ENCODE measurements at places on chromosomes 2 and 18.

GRCh38 chr2:25368660-25369059 is 26.9 kb upstream of the DNMT3A start:
- no peak for DNase-seq

GRCh38 chr2:240972636-240973521 is 25.5 kb upstream of the SNED1 start:
- no peak for DNase-seq

DNA sequence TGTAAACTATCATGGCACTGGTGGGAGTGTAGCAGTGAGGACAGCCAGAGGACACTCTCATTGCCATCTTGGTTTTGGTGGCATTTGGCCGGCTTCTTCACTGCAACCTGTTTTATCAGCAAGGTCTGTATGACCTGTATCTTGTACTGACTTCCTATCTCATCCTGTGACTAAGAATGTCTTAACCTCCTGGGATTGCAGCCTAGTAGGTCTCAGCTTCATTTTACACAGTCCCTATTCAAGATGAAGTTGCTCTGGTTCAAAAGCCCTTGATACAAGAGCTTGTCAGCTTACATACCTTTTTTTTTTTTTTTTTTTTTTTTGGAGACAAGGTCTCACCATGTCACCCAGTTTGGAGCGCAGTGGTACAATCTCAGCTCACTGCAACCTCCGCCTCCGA is 110.9 kb downstream of the METTL8 start:
- DNase-seq: no peak

GRCh38 chr2:45643543-45644542 is 7.6 kb upstream of the PRKCE start:
- peak; percentile 48 for DNase-seq

DNA sequence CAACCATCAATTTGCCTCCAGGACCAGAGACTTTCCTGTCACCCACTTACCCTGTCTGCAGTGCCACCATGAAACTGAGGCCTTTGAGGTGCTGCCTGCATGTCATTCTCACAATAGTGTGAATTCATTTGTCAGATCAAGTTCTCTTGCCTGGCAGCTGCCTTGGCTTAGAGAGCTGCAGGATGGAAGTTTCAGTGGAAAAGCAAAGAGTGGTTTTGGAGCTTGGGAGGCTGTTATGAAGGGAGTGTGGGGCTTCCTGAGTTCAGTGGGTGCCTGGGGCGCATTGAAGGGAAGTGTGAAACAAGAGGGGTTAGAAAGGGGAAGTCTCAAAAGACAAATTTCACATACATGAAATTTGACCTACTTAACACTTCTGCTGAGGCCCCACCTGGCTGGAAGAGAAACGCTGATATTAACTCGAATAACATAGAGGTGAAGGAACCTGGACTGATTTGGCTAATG is 7.9 kb upstream of the LBH start:
- DNase-seq: peak; percentile 63

GRCh38 chr2:149098701-149099100 is 60.2 kb downstream of the LYPD6B start:
- DNase-seq: no peak

- DNase-seq: no peak
These were observed 61.1 kb downstream of the MEIS1 start for GRCh38 chr2:66495788-66496640.

GRCh38 chr2:44084850-44085249 is 83.8 kb upstream of the PPM1B start:
- DNase-seq: no peak

DNA sequence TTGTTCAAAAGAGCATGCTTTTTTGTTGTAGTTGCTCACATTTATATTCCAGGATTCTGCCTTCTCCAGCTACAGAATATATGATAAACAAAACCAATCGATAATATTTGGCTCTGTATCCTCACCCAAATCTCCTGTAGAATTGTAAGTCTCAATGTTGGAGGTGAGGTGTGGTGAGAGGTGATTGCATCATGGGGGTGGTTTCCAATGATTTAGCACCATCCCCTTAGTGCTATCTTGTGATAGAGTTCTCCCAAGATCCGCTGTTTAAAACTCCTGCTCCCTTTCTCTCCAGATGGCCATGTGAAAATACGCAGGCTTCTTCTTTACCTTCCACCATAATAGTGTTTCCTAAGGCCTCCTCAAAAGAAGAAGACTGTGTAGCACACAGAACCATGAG is 98.7 kb upstream of the SCN7A start:
- DNase-seq: no peak

- no peak for DNase-seq
These were observed 202.9 kb downstream of the CCDC85A start for GRCh38 chr2:56386657-56387056.

GRCh38 chr2:201971531-201972228 is 62.0 kb upstream of the FZD7 start:
- DNase-seq: no peak

GRCh38 chr2:238243496-238244076 is 3.7 kb upstream of the HES6 start:
- no peak for DNase-seq

DNA sequence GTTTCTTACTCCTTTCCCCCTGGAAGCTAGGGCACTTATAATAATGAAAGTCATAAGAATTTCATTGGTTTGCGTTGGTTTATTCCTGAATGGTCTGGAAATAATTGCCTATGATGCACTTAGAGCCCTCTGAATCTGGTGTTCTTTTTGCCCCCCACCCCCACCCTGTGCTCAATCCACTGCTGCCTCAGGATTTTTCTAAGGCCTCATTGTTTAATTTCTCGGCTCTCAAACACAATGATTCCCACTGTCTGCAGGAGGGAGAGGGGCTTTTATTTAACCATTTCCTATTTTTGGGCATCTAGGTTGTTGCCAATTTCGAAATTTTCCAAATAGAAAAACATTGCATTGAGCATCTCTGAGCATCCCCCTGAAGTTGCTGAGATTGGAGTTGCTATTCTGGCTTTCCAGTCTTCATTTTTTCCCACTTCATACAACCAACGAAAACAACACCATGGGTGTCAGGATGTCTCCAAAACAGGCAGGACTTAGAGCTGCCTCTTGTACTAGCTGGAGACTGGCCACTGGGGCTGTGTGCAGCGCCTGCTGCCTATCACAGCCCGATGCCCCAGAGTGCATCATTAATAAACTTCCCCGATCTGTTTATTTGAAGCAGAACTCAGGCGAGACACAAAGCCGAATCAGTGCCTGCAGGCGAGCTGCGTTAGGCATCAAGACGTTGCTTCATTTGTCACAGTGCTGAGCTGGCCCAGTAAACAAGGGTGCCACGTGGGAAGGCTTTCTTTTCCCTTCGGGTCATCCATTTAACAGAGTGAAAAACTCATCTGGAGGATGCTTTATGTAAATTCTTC is 1.8 kb upstream of the PCARE start:
- no peak for DNase-seq

- no peak for DNase-seq
These were observed 29.7 kb downstream of the TWSG1 start for GRCh38 chr18:9364242-9364641.

DNA sequence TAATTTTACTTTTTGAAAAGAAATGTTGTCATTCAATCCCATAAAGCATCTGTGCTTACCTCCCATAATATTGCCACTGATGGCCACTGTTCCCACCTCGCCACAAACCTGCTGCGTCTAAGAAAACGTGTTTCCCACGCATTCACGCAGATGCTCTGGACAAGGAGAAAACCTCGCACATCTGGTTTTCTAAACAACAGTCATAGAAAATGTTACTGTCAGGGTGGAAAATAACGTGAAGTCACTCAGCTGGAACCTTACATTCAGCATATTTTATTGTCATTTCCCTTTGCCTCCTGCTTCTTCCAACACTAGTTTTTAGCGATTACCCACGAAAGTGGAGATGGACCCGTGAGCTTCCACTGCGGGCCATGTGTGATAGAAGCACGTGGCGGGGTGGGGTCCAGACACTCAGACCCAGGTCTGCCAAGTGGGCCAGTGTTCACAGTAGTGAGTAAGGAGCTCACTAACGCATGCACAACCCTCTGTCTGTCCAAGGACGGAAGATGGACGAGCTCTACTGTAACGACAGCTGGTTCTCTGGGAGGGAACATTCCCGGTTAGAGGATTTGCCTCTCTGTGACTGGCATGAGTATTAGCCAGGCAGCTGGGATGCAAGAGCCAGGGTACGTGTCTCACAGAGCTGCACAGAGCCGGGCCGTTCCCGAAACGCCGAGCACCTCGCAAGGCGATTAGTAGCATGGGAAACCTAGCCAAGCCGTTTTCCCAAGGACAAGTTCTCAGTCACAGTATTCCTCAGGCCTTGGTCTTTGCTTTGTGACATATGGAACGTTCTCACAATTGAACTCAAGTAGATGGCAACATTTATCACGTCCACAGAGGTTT is 94.5 kb downstream of the MTCL1 start:
- DNase-seq: no peak

DNA sequence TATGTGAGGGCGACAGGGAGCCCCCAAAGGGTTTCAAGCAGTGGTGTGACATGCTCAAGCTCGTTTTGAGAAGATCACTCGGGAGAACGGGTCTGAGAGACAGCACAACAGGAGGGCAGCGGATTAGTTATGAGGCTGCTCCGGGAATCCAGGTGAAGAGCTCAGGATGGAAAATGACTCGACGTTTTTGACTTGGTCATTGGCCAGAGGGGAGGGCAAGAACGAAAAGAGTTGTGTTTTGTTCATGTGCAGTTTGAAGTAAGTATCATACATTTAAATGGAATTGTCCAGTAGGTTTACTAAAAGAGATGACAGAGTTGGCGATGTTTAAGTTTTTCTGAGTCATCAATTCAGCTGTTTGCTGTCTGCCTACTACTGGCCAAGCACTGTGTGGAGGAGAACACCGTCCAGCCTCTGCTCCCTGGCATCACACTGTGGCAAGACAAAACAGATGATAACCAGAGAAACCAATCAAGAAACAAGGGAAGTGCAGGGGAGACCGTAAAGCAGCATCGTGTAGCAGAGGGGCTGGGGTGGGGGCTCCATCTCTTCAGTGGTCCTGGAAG is 25.3 kb upstream of the ANXA4 start:
- no peak for DNase-seq

GRCh38 chr2:226030788-226031646 is 631.5 kb downstream of the NYAP2 start:
- DNase-seq: peak; percentile 48

Measured in Kasumi-1 (cell line).